ENCODE measurements at places on chromosomes 2 and 18.

DNA sequence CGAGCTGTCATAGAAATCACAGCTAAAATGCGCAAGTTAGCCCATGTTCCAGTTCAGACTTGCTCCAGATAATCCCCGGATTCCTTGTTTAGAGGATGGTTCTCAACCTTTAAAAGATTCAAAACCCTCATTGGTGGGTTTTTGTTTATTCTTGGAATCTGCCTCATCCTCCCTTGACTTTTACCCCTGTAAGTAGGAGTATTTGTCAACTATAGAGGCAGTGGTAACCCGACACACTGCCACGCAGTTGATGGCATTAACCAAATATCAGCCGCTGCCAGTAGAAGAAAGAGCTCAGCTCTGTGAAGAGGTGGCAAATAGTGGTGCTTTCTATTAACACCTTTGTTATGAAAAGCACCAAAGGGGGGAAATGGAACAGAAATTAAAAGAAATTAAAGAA lies 40.4 kb upstream of the SELENOI start:
- no peak for DNase-seq

DNA sequence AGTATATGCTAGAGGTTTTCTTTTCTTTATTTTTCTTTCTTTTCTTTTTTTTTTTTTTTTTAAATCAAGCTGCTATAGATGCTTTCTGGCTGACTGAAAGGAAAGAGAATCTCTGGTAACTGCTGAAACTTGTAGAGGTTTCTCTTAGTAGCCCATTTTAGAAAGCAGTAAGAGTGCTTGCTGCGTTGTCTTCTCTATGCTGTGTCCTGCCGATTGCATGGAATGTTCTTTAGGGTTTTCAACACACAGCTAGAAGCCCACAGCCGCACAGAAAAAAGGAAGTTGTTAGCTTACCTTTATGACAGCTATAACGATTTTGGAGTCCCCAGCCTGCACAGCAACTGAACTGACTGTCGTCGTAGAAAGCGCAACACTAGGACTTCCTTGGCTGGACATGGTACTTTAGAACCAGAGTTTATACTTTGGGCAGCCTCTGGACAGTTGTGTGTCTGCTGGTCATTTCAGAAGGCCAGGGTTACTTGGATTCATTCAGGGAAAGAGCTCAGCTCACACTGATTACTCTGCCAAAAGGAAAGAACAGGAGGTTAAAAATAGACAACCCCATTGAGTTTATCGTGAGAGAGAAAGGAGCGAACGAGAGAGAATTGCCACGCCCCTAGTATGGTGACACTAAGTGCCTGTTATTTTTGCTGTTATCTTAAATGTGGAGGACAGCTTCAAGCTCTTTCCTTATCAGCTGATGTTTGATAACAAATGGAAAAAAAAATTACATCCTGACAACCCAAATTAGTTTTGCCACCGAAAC lies at the start of gene CCDC141:
CCDC141 (minus strand) TSS at position 592 of the 766 bp plus-strand sequence; CDS start at position 396, 196 bp downstream.
- DNase-seq = no peak

DNA sequence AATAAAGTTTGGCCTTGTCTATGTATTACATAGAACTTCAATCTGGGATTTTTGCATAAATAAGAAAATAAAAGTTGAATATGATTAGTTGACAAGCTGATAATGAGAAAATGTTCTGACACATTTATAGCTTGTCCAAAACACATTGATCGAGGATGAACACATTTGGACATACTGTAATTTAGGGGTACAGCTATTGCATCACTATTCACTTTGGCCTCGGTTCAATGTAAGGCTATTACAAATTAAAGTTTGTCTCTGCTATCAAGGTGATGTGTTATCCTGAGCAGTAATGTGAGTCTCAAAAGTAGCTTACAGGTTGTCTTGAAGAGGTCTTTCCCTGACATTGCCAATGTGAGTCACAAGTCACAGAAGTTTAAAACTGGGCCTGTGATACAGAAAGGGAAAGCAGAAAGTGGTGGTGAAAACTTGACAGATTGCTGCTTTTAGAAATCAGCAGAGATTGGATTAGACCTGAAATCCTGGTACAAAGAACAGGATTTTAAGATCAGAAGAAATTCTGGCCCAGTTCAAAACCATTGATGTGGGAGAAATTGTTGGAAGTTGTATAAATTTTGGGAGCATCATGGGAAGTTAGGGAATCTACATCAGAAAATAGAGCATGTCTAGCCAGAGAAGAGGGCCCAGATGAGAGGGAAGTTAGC lies 674.1 kb downstream of the NYAP2 start:
- no peak for DNase-seq

DNA sequence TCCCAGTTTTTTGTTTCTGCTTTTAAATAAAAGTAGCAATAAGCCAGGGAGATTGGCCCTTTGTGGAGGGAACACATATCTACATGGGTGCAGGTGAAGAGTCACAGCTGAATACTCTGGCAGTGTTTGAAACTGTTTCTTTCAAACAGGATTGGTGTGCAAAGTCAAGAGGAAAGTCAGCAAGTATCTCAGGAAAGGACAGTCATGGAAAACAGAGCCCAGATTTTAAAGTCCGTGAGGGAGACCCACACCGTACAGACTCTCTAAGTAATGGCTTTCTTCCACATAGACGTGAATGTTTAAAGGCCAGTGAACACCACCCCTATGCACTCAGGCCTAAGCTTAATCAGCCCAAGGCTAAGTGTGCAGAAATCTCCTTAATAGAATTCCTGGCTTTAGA lies 95.3 kb downstream of the GFPT1 start:
- no peak for DNase-seq

DNA sequence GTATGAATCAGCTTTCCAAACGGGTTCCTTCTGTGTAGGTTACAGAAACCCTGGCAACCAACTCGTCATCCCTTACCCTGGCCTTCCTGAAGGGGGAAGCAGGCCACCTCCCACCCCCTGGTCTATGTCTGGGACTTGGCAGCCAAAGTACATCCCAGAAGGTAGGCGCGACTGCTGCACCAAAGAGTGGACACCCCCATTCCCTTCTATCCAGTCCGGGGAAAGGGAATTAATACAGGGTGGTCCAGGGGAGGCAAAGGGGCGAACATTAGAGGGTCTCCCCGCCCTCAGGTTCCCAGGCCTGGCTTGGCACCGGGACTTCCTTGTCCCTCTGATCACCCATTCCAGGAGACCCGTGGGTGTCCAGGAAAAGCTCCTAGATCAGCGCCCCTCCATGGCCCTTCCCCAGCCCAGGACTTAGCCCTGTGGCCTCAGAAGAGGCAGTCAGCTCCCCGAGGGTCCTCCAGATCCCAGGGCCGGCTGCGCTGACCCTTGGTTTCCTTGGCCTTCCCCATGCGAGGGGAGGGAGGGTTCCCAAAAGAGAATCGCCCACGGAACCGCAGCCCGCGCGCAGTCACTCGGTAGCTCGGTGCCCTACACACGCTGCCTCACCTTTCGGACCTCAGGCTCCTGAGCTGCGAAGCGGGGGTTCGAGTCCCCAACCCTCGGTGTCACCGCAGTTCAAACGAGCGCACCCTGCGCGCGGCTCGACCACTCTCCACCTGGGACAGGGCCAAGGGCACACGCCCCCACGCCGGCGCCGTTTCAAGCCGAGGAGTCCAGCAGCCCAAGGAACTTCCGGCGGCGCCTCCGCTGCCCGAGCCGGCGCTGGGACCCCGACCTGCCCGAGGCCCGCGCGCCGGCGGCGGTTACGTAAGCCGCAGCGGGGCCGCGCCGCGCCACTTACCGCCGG lies at the start of gene PER2:
PER2 (minus strand) TSS at position 874 of the 913 bp plus-strand sequence. CDS start 10,674 bp downstream, outside the sequence.
- no peak for DNase-seq

- DNase-seq = peak; percentile 62
These were observed 29.7 kb downstream of the XDH start for GRCh38 chr2:31384771-31385276.

Data from esophagus muscularis mucosa (tissue), 4 donors.